HS-5 (cell line): ENCODE measurements at places on chromosomes 7 and 10.

DNA sequence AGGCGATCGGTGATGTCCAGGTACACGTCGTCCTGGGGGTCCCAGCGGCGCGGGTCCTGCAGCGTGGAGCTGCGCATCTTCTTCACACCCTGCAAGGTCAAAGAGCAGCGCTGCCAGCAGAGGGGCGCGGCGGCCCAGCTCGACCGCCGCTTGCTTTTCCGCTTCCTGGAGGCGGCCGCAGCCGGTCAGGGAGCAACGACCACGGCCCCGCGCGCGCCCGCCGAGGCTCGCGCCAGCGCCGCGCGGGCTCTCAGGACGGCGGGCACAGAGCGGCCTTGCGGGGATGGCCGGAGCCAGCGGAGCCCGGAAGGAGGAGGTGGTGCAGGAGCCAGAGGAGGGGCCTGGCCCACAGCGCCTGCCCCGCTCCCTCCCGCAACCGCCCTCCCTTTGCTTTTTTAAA, 76.4 kb upstream of the CDC14C start:
- no peak for DNase-seq

GRCh38 chr7:55339033-55340000, 25.8 kb upstream of the LANCL2 start:
- DNase-seq, result no peak

DNA sequence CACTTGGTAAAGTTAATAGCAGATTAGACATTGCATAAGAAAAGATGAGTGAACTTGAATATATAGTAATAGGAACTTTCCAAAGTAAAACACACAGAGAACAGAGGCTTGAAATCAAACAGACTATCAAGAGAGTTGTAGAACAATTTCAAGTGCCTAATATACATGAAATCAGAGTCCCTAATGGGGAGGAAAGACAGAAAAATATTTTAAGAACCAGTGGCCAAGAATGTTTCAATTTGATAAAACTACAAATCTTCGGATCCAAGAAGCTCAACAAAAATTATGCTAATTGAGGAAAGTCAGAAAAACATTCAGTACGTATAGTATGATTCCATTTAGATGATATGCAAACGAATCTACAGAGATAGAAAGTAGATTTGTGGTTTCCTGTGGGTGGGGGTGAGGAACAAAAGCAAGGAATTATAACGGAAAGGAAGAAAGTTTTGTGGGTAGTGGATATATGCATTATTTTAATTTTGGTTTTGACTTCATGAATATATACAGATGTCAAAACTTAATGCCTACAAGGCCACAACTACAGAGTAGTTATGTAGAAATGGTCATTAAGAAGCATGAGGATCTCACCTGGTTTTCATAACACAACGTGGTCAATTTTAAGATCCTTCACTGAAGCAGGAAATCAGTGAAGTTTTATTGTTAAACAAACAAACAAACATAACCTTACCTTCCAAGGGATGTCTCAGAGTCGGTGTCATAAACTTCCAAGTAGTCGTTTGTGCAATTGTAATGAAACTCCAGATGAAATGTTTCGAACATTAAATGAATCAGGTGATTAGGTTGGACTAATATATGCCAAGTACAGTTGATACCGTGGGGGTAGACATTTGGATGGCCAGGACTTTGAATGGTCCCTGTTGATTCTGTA, 62.0 kb downstream of the CUBN start:
- no peak for DNase-seq

DNA sequence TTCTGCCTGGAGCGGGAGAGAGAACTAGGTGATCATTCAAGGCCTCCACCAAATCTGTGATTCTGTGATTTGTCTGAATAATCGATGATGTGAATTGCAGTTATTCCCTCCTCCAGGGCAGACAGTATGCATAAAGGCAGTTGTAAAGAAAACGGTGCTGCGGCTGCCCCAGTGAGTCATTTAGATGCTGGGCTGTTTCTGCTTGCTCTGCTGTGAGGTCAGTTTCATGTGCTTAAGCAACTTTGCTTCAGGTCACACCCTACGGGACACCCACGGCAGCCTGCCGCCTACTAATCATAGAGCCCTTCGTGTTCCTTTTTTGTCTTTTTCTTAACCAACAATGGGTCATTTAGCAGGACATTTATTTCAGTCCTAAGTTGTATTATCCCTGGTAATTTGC, 158.1 kb upstream of the PITRM1 start:
- peak; percentile 46 for DNase-seq

DNA sequence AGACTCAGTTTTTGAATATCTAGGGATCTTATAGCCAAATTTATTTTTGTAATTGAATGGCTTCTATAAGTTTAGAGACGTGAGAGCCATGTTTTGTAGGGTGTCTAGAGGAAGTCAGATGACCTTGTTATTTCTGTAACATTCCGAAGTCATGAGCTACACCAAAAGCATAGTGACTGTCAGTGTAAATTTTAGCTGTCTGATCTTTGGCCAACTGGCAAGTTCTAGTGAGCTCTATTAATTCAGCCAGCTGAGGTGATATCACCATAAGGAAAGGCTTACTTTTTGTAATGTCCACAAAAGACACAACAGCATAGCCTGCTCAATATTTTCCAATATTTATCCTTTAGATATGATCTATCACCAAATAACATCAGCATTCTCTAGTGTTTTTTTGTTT, 9.9 kb upstream of the NT5C3A start:
- peak; percentile 68 for DNase-seq

DNA sequence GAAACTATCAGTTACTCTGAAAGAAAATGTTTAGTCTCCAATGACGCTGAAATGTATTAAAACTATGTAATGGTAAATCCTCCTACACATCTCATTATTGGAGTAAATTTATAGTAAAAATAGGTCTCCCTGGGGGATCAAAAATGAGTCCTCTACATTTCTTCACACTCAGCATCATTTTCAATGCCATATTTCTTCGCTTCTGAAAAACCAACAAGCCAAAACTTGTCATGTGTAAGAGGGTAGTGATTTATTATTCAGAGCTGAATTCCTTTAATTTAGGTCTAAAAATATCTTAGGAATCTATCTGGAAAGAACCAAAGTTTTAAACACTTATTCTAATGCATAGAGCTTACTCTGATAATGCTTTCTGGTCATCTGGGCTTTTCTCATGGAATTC, 3.0 kb downstream of the PDK4 start:
- no peak for DNase-seq

DNA sequence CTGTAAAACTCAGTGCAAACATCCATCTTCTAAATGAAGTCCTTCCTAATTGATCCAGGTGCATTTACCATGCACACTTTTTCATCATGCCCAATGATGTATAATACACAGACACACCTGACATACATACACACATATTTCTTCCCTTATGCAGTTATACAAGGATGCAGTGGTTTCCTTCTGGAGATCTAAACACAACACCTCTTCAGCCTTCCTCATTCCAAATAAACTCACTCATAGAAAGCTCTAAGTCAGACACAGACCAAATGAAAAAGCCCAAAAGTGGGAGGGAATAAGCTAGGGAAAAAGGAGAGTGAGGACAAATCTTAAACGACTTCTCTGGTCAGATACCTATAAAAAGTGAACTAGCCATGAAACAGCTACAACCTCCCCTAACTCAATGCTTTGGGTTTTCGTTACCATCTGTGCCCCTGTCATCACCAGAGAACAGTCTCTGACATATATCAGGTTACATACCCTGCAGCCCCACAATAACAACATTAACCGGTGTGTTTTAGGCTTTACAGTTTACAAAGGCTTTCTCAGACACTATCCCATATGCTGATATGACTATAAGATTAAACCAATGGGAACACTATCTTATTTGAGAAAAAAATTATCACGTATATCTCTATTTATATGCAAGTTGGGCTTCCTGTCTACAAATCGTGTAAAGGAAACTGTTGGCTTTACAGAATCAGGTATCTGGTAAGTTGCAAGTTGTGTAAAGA, 675.2 kb downstream of the PHTF2 start:
- DNase-seq, result no peak

GRCh38 chr10:18190840-18191239, 50.6 kb downstream of the CACNB2 start:
- DNase-seq, result no peak

DNA sequence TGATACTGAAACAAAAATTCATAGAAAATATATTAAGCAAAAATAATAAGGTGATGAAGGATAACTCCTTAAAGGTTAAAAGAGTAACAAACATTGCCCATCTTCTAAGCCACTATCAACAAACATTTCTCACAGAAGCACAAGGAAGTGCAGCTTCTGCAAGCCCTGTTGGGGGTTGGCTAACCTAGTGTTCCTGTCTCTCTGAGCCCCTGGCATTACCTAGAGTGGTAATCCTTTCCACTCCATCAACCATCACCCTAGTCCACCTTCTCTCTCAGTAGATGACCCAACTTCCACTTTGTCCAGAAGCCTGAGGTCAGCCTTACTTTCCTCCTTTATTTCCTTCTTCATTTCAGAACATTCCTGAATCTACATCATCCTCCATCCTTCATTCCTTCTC, 59.7 kb downstream of the HIPK2 start:
- DNase-seq, result no peak

DNA sequence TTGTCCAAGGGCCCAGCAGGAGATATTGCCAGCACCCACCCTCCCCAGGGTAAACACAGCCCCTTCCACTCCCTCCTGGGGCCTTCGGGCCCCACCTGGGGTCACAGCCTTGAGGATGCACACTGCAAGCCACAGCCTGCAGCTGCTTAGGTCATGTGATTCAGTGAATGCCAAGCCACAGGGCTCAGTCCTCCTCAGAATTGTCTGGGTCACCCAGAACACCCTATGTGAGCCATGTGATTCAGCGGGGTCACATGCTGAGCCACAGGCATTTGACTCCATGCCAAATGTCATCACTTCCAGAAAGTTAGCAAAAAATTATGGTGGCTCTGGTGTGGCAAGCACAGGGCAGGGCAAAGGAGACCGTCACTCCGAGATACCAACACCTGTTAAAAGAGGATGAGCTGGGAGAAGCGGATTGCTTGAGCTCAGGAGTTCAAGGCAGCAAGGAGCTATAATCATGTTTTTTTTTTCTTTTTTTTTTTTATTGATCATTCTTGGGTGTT, 17.2 kb upstream of the PSAP start:
- DNase-seq, result peak; percentile 55

- no peak for DNase-seq
Measured at GRCh38 chr7:101784292-101785127, 32.9 kb upstream of the CUX1 start.

- no peak for DNase-seq
Measured at GRCh38 chr7:48053736-48054135, 18.4 kb downstream of the C7orf57 start.

- DNase-seq, result no peak
Measured at GRCh38 chr10:112826018-112826697, 123.9 kb upstream of the TCF7L2 start.

- DNase-seq, result peak; percentile 82
Measured at GRCh38 chr10:52443419-52444388, 129.6 kb downstream of the DKK1 start.

DNA sequence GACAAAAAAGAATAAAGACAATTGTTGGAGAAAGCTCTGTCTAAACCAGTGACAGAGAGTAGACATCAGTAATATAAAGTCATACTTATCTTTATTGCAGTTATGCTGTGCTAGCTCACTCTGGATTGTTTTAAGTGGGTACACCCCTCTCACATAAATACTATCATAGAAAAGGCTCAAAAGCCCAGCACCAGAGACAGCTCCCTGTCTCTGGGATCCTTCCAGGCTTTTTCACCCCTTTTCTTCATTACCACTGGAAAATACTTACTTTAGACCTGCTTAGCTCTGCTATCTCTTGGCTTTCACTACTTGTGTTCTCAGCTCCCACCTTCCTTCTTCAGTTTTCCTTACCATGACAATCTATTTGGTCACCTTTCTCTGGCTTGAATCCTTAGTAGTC, 259.1 kb upstream of the MINDY3 start:
- no peak for DNase-seq

- no peak for DNase-seq
Measured at GRCh38 chr7:127123220-127123619, 129.5 kb downstream of the GRM8 start.

- DNase-seq, result no peak
Measured at GRCh38 chr10:33570495-33570894, 236.0 kb upstream of the NRP1 start.

DNA sequence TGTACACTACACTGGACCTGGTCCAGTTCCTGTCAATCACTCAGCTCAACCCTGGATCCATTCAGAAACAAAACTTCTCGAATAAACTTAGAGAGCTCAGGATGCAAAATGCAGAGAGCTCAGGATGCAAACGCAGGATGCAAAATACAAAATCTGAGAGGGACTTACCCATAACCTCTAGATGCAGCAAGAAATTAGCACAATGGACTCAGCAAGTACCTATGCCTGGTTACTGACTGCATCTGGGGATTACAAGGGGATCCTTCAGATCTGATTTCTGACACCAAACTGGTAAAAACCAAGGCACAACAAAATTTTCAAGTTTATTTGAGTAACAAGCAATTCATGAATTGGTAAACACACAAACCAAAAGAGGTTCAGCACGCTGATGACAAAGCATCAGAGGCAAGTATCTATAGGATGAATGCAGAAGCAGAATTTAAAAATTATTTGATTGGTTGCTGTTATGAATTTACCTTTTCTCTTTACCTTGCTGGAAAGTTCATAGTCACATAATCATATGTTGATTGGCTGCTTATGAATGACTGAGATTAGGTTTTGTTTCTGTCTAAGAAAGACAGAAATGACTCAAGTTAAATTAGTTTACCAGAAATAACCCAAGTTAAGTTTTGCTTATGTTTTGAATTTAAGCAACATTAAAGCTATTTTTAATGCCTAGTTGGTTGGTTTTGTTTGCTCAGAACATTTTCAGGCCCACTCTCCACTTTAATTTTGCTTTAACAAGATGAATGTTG, 11.4 kb downstream of the GIMAP6 start:
- no peak for DNase-seq

DNA sequence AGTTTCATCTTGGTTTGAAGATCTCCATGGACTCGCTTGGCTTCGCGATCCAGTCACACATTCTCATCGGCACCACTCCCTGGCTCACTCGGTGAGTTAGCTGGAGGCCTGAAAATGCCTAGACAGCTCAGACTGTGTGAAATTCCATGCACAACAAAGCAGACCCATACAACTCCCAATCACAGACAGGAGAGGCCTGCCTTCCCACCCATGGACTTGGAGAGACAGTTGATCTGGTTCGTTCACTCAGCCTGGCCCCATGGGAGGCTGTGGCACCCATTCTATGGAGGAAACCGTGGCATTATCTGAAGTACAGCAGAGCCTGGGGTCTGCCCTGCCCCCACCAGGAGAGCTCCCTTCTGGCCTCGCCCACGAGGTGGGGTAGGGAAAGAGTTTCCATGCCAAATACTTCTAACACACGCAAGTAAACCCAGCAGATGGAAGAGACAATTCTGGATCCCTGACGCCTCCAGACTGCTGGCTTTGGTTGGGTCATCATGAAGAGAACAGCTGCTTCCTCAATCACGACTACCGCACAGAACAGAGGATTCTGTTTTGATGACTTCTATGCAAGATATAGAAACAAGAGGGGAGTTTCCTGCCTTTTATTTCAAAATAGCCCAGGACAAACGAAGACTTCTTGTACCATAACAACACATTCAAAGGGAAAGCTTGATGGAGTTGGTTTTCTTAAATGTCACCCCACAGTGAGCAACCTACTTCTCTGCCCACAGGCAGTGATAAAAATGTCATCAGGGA, 15.9 kb downstream of the FAM53B start:
- DNase-seq, result no peak
